NCI-H524 (cell line): ENCODE measurements at places on chromosomes 3 and 15.
A peak's percentile ranks its signal among the peaks of the same experiment; 100 is the strongest.

- DNase-seq, result no peak
Measured at GRCh38 chr3:185153861-185154629, 1.2 kb upstream of the C3orf70 start.

DNA sequence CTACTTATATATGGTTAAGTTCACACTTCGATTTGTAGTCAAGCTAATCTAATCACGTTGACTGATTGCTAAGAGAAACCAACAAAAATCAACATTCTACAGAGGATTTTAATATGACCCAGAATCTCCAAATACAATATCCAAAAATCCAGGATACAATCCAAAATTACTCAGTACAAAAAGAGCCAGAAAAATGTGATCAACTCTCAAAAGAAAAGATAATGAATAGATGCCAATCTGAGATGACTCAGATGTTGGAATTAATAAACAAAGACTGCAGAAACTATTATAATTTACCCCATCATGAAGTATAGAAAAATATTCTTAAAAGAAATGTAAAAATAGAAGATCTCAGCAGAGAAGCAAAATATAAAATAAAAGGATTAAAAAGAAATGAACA is 22.3 kb downstream of the HACL1 start:
- DNase-seq, result no peak

DNA sequence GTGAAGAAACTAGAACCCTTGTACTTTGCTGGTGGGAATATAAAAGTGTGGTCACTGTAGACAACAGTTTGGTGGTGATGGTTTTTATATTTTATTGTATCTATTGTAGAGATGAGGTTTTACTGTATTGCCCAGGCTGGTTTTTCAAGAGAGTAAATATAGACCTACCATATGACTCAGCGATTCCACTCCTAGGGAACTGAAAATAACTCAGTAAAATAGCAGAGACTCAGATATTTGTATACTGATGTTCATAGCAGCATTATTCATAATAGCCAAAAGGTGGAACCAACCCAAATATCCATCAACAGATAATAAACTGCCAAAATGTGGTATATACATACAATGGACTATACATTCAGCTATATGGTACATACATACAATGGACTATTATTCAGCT is 68.8 kb upstream of the IL12A start:
- DNase-seq, result no peak

GRCh38 chr3:43102773-43103480 is 3.0 kb downstream of the POMGNT2 start:
- peak; percentile 33 for DNase-seq

DNA sequence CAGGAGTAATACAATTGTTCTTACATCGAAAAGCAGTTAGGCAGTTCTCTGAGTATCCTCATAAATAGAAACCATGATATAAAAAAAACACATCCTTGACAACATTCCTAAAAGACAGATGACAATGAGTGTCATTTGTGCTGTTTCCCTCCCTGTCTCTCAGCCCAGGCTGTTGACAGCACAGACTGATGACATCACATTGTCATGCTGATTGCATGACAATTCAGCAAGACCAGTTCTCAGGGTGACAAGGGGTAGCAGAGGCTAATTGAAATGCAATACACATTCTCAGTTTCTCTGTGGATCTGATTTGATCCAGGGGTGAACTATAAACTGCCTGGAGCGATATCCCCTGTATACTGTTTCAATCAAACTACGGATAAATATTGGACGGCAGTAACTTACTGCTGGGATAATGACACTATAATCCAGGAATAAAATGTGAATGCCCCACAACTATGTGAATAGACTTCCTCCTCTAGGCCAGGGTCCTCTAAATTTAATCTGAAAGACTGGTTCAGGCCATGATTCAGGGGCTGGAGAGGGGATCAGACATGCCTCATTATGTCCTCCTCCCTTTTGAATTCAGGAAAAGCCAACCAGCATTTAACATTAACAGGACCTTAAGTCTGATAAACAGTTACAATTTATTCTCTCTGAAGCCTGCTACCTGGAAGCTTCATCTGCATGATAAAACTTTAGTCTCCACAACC is 16.7 kb upstream of the EIF1B start:
- DNase-seq, result no peak

DNA sequence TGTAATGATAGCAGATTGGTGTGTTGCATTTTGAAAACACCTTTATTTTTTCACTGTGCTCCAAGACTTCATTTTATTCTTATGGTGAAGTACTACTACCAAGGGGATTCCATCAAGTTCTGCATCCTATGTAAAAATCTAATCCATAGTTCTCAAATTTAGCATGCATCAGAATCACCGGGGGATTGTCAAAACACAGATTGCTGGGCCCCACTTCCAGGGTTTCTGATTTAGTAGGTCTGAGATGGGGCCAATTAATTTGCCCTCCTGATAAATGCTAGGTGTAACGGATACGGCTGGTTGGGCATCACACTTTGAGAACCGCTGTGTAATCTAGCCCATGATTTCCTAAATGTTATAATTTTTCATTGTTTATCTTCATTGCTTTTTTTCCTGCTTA is 692 bp downstream of the ZWILCH start:
- no peak for DNase-seq

DNA sequence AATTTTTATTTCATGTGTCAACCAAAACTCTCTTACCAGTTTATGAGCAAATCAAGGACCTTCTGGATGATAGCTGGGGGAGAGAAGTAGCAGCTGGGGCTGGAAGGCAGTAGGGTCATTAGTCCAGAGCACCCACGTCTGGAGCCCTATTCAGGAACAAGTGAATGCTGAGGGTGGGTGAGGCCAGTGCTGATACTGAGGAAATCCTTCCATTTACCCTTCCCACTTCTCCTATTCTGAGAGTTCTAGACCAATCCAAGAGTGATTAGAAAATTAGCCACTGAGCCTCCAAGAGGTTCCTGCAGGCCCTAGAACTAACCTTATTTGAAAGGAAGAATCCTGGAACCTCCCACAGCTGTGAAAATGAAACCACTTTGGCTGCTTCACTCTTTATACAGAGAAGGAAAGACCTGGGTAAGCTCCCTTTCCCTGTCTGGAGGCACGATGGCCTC is 46.2 kb upstream of the VILL start:
- DNase-seq, result no peak

DNA sequence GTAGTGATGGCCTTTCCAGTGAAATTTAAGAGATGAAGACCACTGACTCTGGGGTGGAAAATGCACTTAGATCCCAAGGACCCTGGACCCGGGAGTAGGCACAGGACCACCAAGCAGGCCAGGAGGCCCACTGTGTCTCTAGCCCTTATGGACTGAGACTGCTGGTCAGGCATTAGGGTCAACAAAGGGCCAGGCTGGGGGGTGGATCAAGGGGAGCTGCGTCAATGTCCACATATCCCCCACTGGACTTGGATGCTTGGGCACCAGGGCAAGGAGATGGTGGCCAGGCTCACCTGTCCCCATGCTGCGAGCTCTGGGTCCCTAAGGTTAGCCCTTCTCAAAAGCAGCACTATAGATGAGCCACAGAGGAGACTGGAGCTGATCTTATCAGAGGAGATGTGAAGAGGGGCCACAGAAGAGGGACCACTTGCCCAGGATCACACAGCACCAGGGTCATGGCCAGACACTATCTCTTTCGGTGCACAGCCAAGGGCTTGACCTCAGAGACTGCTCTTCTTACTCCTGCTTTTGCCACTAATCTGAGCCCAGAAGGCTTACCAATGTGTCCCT is 14.7 kb downstream of the RAB6B start:
- no peak for DNase-seq

GRCh38 chr3:110165753-110166152 is 828.4 kb upstream of the DPPA4 start:
- DNase-seq, result no peak

DNA sequence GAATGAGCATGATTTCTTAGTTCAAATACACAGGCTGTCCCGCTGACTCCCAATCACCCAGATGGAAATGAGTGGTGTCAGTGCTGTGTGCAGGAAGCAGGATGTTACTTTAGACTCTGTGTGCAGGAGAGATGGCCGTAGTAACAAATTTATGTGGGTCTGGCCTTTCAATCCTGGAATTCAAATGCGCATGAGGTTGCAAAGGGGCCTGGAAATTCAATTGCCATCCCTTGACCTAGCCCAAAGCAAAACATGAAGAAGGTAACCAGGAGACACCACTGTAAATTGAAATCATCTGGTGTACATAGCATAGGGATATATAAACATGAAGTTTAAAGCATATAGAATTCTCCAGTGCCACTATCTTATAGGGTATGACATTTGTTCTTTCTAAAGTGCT is 33.2 kb downstream of the GREM1 start:
- no peak for DNase-seq
